Foreskin fibroblast (primary cell): ENCODE measurements at places on chromosomes 1 and 21.
A peak's percentile ranks its signal among the peaks of the same experiment; 100 is the strongest.

- DNase-seq, result no peak
Observed at GRCh38 chr1:109118089-109118488, 4.2 kb downstream of the ELAPOR1 start.

DNA sequence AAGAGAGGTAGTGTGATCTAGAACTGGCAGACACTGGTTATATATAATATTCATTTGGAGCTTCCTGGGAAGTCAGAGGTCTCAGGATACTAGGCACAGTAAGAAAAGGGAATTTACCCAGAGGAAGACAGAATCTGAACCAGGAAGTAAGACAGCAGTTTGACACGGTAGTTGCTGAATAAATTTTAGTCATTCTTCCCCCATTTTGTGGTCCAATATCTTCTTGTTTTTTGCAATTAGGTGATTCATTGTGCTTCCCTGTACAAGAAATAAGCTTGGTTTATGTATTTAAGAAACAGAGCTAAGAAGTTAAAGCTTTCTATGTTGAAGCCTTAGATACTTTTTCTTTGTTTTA lies 1.3 kb downstream of the TMEM167B start:
- no peak for DNase-seq

DNA sequence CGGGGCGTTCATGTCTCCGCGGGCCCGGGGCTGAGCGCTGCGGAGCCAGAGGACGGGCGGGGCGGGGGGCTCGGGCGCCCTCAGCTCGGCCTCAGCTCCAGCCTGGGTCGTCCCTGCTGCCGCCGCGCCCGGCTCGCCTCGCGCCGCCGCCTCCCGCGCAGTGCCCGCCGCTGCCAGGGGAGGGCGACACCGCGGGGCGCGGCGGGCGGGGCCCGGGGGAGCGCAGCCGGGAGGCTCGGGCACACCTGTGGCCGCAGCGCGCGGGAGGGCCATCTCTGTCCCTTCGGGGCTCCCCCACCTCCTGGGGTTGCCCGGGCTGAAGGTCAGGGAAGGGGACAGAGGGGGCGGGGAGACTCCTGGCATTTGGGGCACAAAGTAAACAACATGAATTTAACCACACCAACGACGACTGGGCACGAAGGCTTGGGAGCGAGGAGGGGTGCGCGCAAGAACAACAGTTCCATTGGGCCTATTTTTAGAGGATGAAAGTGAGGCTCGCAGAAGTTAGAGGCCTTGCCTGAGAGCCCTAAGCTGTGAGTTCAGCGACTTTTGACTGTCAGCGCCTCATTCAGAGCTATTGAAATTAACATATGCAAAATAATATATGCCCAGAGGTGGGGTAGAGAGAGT lies at the start of gene FAM131C:
TSS of gene FAM131C (minus strand) at position 162 of the 630 bp plus-strand sequence. CDS start 209 bp downstream, outside the sequence.
- no peak for DNase-seq

- DNase-seq, result no peak
Observed at GRCh38 chr1:111218701-111219556, 8.6 kb upstream of the CHI3L2 start.

- no peak for DNase-seq
Observed at GRCh38 chr1:165900576-165901380, 73.4 kb downstream of the UCK2 start.

- peak; percentile 58 for DNase-seq
Observed at GRCh38 chr1:173112129-173112528, 61.4 kb upstream of the TNFSF18 start.

- no peak for DNase-seq
Observed at GRCh38 chr1:57229076-57229475, 194.8 kb downstream of the DAB1 start.

DNA sequence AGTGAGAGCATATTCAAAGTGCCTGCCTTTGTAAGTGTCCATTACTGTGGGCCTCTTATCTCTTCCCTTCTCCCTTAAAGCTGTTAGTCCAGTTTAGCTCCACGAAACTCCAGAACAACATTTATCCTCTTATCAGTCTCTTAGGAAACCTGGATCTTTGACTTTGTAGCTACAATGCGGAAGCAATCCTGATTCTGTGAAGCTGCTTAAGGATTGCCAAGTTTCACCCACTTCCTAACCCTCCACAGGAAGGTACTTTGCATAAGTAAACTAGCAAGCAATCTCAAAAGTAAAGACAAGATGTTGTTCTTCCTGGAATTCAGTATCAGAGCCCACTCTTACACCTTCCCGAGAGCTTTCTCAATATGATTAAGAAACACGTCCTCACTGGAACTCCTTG lies 164.9 kb upstream of the USP25 start:
- DNase-seq, result no peak

- no peak for DNase-seq
Observed at GRCh38 chr1:151963288-151963687, 30.4 kb downstream of the S100A10 start.

- no peak for DNase-seq
Observed at GRCh38 chr1:75579046-75579445, 31.9 kb downstream of the SLC44A5 start.

- DNase-seq, result no peak
Observed at GRCh38 chr1:186980400-186980799, 151.7 kb downstream of the PLA2G4A start.

GRCh38 chr1:15610167-15610566 lies 7.1 kb upstream of the DDI2 start:
- DNase-seq, result no peak

DNA sequence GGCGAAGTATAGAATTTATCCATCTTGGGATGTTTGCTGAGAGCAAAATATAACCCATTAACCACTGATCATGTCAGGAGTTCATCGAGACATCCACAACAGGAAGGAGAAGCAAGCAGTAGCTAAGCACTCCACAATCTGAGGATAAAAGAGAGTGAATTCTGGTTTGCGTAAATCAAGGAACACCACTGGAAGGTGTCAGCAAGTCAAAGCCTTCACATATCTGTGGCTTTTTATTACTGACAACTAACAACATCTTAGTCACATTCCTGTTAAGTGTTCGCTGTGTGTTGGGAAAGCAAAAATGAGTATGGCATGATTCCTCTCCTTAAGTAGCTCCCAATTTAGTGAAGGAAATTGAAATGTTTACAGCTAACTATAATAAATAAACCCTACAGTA lies 44.5 kb upstream of the DARS2 start:
- DNase-seq, result no peak

GRCh38 chr1:24392982-24393650 lies 20.5 kb downstream of the STPG1 start:
- DNase-seq, result no peak

DNA sequence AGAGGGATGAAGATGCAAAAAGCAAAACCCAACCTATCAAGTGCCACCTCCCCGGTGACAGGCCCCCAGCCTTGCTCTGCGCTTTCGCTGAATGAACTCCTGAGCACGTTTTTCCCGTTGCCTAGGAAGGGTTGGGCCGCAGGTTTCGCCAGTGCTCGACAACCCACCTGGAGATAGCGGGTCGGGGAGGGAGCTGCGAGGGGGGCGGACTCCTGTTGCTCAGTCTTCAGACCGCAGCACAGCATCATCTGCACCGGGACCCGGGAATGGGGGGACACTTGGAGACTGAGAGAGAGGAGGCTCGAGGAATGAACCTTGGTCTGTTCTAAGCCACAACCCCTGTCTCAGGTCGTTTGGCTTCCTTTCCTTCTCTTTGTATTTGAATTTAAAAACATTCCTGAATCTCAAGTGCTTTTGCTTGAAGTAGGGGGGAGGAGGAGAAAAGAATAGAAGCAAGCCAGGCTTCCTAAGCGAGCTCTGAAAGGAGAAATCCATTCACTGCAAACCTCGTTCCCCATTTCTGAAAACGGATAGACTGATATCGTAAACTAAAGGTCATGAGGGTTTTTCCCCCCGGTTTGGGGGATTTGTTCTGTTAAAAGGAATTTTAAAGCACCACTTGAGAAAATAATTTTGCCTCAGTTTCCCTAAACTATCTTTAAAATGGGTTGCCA lies 1.2 kb downstream of the AK5 start:
- peak; percentile 47 for DNase-seq

GRCh38 chr1:119631086-119631432 lies 17.0 kb downstream of the ZNF697 start:
- DNase-seq, result no peak

GRCh38 chr1:7385471-7386225 lies 385.4 kb upstream of the VAMP3 start:
- no peak for DNase-seq

DNA sequence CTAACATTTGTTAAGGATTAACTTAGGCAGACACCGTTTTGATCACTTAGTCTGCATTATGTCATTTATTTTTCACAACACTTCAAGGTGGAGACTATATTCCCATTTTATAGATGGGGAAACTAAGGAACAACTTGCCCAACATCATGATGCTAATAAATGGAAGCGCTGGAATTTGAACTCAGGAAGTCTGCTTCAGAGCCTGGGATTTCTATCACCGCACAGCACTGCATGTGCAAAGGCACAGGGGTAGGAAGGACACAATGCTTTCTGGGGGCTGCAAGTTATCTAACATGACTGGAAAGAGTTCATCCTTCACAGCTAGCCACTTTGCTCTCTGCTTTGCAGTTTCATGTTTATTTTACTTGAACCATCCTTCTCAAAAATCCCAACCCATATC lies 100.5 kb downstream of the UBR4 start:
- DNase-seq, result no peak

DNA sequence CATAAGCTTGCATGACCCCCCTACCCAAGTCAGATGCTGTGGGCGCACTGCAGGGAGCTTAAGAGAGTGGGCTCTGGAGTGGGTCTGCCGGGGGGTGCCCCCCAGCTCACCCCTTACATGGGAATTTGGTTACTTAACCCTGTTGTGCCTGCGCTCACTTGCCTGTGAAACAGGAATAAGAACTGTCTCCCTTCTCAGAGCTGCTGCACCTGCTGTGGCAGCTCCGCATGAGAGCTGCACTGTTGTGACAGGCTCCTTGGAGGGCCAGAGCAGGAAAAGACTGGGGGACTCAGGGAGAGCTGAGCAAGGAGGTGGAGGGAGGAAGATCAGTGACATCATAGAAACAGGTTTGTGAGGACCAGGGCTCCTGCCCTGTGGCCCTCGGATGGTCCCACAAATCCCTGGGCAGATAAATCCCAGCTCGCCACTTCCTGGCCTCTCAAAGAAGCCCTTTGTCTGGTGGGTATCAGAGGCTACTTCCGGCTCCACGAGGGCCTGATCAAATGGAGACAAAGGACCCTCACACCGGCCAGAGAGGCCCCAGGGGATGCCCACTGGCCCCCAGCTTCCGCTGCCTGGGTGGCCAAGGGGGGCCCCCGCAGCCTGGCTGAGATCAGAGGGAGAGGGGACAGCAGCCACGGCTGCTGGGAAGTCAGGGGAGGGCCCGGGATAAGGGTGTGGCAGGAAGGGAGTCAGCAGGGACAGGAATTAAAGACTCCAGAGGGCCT lies 28.9 kb upstream of the LAPTM5 start:
- no peak for DNase-seq

DNA sequence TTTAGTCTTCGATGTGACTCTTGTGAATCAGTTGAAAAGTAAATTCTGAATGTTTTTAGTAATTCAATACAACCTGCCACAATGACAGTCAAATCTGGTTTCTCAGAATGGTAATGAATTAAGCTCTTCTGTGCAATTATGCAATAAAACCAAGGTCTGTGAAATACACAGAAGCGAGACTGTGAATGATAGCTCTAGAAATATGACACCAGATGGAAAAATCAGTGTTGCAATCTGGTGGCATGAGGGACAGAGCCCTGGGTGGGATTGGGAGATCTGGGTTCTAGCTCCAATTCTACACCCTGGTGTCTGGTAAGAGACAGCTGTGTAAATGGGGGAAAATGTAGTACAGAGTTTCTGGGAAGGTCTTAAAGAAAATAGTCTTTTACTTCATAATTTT lies 586.4 kb upstream of the ZRANB2 start:
- DNase-seq, result peak; percentile 60

DNA sequence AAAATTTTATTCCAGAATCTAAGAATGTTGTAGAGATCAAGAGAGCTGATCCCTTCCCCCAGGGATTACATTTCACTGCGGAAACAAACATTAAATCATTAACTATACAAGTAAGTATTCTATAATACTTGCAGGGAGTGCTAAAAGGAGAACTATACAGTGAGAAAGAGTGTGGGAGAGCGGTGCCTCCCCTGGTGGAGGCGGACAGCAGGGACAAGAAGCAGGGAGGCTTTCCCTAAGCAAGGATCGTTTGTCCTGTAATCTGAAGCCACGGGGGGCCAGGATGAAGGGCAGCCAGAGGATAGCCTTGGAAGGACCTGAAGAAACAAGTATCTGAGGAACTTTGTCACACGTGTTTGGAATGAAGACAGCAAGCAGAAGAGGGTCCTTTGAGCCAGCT lies 40.1 kb downstream of the SLC9C2 start:
- DNase-seq, result no peak

DNA sequence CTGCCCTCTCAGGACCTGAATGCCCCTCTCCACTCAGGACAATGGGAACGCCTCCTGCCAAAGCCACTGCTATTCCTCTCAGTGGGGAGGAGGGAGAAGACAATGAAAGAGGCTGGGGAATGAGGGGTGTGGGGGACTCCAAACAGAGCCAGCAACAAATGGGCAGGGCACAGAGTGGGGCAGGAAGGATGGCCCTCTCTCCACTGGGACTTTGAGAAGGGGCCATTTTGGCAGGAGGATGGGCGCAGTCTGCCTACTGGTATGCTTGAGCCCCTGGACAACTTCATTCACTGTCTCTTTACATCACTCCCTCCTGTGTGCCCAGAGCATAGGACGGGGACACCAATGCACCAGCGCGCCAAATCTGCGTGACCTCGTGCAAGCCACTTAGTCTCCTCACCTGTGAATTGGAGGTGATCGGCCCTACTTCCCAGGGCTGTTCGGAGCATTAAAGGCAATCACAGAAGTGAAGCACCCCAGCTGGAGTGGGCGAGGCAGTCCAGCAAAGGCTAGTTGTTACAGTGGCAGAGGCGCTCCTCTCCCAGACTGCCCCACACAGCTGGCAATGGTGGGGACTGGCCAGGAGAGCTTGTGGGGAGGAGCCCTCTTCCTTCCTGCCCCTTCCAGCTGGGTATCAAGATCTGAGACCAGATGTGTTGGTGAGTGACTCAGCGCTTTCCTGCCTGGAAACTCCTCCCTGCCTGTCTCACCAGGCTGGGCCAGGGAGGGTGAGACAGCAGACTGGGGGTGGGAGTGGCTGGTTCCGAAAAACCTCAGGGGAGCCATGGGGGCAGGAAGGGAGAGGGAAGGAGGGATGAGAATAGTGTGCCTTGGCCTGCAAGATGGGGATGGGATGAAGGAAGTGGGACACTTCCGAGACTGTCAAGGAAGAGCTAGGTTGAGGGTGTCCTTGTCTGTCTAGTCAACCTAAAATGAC lies 22.4 kb upstream of the SYNC start:
- peak; percentile 93 for DNase-seq

DNA sequence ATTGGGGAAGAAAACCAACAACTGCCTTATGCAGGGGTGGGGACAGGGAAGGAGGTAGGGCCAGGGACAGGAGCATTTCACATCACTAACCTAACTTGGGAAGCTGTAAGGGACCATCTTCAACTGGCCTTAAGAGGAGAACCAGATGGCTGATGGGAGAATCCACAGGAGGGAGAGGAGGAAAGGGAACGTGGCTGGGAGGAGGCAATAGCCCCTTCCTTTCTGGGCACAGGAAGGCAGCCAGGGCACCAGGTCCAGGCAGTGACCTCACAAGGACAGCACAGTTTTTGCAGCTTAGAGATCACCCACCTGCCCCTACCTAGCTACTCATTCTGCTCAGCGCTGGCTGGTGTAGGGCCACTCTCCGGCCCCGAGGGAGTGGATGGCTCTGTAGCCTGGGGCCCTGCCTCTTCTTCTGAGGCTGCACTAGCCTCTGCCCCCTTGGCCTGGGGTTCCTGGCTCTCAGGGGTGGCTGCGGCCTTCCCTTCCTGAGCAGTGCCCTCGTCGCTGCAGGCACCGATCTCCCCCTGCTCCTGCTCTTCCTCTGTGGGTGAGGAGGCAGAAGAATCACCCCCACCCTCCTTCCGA lies 1.7 kb downstream of the MARCKSL1 start:
- DNase-seq, result no peak
